Brain (organoid and tissue), 16 donors: ENCODE measurements at places on chromosomes 3 and 15.
A peak's percentile ranks its signal among the peaks of the same experiment; 100 is the strongest.

DNA sequence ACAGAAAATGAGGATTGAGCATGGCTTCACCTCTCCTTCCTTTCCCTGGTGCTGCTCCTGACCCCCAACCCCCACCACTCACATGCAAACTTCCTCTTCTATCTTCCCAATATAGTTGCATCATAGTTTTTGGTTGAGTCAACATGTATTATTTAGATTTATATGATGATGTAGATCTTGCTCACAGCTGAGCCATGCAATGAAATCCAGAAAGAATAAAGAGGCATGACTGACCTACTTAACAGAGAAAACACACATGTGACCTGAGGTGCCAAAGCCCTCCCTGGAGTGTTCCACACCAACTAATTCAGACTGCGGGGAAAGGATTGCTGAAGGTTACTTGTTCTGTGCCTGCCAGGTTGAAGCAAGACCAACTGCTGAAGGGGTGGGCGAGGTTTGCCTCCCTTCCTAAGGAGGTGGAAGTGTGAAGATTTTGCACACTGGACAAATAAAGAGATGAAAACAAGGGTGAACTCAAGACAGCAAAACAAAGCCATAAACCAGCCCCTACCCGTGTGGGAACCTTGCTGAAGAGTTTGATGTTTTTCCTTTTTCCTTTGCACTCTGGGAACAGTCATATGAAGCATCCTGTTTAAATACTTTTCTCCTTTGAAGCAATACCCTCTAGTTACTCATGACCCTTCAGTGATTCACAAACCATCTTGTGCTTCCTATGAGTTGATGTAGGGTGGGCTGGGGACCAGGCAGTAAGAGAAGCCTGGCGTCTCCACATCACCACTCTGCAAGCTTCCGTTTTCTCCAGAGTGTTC, 155.2 kb upstream of the UBE2E1 start:
- no peak for DNase-seq

- DNase-seq, result no peak
Observed at GRCh38 chr15:26641144-26641543, 131.7 kb downstream of the GABRB3 start.

DNA sequence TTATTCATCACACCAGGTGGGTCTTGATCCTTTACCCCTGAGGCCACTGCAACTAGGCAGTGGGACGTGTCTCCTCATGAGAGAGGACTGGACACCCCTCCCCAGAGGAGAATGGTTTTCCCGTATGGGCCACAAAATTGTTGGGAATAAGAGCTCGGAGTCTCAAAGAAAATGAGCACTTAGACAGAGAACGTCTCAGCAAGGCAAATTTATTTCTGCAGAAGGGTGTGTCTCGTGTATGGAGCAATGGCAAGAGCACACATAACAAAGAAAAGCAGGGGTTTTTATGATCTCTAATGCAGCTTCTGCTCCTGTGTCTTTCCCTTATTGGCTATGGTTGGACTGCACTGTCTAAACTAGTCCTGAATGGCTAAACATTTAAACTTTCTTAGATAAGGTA, 803.5 kb downstream of the PLOD2 start:
- DNase-seq, result no peak

DNA sequence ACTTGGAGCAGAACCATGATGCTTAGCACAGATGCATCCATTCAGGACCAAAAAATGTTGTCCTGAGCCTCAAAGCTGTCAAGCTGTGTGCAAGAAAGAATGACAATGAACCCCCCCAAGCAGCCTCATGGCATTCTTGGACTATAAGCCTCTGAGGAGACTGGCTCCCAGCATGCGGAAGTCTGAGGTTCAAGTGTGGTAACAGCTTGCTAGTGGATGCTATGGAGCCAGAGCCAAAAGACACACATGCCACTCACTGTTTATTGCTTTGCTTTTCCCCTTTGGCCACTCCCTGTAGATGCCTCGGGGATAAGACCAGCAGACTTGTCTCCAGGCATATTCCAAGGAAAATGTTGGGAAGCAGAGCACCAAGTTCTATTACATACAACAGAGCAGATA, 38.2 kb upstream of the SNRK start:
- DNase-seq, result peak; percentile 71

DNA sequence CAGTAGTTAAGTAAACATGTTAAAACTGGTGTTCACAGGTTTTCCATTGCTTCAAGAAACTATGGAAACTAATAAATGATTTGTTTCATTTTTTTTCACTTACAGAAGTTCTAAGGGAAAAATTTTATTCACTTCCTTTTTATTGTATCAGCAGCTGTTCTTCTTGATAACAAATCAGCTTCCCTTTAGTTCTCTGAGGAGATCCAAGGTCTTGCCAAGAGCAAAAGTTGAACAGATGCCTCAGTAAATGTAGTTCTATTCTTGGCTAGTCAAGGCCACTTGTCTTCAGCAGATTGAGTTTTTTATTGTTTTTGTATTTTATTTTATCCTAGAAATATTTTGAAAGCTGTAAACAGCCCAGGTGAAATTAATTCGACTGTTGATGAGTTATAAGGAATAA, 41.8 kb downstream of the KCNH8 start:
- no peak for DNase-seq

GRCh38 chr3:45506084-45506483, 88.5 kb upstream of the LIMD1 start:
- DNase-seq, result no peak

DNA sequence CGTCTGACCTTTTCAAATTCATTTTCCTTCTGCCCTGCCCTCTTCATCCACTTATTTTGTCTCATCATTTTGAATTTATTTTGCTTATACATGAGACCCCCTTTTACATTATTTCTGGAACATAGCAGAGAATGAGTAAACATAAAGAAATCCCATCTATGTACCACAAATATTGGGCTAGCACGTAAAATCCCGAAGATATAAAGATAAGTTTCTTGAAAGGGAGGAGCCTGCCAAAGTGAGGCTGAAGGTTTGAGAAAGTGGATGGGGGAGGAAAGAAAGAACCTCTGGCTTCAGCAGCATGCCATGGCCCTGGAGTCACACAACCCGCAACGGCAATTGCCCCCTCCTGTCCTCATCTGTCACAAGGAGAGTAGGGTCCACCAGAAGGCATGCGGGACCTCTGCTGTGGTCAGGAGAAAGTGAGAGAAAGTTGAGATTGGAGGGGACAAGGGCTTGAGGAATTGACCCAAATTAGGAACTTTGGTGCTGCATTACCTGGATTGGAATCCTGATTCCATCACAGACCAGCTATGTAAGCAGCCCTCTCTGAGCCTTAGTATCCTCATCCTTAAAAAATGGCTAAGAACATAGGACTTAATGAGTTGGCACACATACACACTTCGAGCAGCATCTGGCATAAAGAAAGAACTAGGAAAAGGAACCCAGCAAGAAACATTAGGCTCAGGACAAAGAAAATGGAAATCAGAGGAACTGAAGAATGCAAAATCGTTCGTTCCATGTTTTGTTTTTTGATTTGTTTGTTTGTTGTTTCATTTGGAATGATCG, 53.7 kb upstream of the GYG1 start:
- DNase-seq, result no peak
